Activated T-helper 1 cell treated with anti-CD3 and anti-CD28 coated beads, Interleukin-12 subunit alpha, Interleukin-12 subunit beta, Interleukin-2, Interleukin-4 antibody, amounts not matched to agents 30 ng/mL and 10 ng/mL and 1 ng/mL, durations not matched to agents 14 hours and 24 hours and 36 hours (primary cell): ENCODE measurements at places on chromosomes 3 and 15. TPM values are rescaled to one million over a fixed set of nuclear protein-coding genes. Genes with fewer than 3 reads are reported as not detected.
A peak's percentile ranks its signal among the peaks of the same experiment; 100 is the strongest.

Gene MB21D2
- total RNA-seq = 17.0 and 18.0 TPM in 2 replicates

Gene TMEM44
- total RNA-seq = 2.1 and 2.4 TPM in 2 replicates

Gene GRIP2
- total RNA-seq = not detected in 2 replicates

- DNase-seq = no peak
Observed at GRCh38 chr3:29331456-29332194, 50.8 kb downstream of the RBMS3 start.

DNA sequence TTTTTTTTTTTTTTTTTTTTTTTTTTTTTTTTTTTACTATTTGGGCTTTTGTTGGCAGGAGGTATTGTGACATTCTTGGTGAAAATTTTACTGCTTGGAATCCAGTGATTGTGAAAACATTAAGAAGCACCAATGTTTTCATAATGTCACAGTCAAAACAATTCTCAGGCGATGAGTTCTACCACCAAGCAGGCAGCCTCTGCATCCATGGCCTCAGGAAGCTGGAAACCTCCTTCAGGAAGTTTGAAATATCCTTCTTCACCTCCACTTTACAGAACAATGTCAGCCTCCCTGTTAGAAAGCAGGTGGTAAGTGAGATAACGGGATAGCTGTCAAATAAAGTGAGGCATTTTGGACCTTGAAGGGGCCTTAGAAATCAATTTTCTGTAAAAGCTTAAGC lies 98.3 kb downstream of the MEX3B start:
- DNase-seq = no peak

- DNase-seq = no peak
Observed at GRCh38 chr15:58758141-58758540, 8.6 kb upstream of the ADAM10 start.

GRCh38 chr3:48268936-48269561 lies 28.1 kb downstream of the ZNF589 start:
- DNase-seq = peak; percentile 29

DNA sequence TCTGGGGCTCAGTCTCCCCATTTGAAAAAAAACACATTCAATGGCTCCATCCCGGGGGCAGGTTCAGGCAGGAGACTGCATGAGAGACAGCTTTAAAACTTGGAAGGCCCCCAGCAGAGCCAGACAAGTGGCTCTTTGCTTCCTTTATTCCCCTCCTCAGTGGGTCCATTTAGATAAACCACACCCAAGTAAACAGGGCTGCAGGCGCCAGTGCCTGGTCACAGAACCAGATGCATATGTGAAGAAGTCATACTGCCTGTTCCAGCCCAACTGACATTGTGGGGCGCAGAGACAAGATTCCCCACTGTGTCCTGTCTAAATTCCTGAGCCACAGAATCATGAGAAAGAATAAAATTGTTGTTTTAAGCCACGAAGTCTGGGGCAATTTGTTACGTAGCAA lies 9.0 kb downstream of the FBN1 start:
- DNase-seq = no peak

DNA sequence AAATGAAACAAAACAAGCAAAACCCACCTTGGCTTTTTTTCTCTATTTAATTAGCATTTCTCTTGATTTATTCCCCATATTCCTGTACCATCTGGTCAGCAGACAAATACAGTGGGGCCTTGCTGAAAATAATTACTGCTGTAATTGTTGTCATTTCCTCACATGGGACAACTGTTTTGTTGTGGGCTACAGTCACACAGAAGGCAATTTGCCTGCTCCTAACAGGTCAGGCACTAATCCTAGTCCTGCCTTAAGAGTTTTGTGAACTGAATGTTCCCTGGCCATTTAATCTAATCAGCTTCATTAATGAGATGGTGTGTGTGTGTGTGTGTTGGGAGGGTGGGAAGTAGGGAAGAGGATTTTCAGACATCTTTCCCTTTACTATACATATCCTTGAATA lies 11.6 kb downstream of the TRPC1 start:
- DNase-seq = no peak

DNA sequence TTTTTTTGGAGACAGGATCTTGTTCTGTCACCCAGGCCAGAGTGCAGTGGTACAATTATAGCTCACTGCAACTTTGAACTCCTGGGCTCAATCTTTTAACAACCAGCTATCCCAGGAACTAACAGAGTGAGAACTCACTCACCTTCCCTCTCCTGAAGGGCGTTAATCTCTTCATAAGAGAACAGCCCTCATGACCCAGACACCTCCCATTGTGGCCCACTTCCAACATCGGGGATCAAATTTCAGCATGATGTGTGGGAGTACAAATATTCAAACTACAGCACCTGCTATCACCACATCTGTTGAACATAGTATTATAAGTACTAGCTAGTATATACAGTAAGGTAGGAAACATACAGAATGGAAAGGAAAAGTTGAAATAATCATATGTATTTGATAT lies 132.5 kb downstream of the DOCK3 start:
- DNase-seq = no peak
